GM12891 (cell line): ENCODE measurements at places on chromosomes 3 and 15.

DNA sequence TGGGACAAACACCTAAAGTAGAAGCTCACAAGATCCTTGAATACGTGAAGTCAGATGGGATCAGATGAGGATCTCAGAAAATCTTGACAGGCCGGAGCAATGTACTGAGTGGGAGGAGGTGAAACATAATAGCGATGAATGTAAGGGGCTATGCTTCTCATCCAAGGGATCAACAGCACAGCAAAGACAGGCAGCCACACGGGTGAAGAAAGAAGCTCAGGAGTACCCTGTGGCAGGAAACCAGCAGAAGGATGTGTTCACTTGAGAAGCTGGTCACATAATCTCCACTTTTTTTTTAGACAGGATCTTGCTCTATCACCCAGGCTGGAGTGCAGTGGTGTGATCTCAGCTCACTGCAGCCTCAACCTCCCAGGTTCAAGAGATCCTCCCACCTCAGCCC lies 92.4 kb downstream of the MEGF11 start:
- no peak for DNase-seq

DNA sequence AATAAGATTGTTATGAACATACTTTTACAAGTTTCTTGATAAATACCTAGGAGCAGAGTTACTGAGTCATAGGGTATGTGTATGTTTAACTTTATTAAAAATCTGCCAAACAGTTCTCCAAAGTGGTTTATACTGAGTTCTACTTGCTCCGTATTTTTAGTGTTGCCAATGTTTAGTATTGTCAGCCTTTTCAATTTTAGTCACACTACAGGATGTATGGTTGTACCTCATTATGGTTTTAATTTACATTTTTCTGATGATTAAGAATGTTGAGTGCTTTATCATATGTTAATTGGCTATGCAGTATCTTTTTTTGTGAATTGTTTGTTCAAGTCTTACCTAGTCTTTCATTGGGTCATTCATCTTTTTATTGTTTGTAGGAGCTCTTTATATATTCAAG lies 4.3 kb downstream of the TMOD3 start:
- DNase-seq: no peak

DNA sequence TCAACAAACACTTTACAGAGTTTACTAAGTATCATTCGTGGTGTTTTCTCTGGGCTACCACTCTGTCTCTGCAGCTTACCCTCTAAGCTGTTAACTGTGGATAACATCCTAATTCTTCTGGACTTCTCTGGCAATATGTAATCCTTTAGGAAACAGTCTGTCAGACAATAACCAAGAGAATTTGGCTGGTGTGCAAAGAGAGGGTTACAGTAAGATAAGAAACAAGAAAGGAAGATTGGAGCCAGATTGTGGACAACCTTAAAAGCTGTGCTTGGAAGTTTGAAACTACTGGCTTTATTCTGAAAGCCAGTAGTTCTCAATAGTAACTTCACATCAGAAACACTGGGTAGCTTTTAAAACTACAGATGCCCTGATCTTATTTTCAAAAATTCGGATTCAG lies 778 bp downstream of the ARL6 start:
- no peak for DNase-seq

DNA sequence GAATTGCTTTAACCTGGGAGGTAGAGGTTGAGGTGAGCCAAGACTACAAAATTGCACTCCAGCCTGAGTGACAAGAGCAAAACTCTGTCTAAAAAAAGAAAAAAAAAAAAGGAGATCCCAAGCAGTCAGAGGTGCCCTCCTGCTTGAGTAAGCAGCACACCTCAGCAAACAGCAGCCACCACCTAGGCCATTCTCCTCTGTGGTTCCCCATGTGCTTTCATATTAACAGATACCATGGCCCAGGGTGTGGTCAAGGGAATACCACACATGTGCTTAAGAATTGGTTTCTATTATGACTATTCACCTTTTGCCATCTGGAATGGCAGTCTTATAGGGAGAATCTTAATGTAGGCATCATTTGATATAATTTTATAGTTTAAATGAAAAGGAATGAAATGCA lies 24.7 kb upstream of the CSPG5 start:
- DNase-seq: no peak

GRCh38 chr15:92807971-92808571 lies 92.1 kb upstream of the CHD2 start:
- no peak for DNase-seq

DNA sequence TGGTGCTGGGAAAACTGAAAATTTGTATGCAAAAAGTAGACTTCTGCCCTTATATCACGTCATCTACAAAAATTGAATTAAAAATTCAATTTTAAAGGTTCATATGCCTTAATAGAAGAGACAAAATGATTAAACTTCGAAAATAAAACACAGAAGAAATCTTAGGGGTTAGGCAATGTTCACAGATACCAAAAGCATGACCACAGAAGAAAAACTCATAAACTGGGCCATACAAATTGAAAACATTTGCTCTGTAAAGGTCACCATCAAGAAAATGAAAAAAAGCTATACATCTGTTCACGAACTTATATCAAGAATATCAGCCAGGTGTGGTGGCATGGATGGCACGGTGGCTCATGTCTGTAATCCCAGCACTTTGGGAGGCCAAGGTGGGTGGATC lies 245.1 kb downstream of the PCCB start:
- DNase-seq: no peak

- DNase-seq: no peak
Observed at GRCh38 chr3:120477781-120478180, 27.0 kb upstream of the FSTL1 start.

DNA sequence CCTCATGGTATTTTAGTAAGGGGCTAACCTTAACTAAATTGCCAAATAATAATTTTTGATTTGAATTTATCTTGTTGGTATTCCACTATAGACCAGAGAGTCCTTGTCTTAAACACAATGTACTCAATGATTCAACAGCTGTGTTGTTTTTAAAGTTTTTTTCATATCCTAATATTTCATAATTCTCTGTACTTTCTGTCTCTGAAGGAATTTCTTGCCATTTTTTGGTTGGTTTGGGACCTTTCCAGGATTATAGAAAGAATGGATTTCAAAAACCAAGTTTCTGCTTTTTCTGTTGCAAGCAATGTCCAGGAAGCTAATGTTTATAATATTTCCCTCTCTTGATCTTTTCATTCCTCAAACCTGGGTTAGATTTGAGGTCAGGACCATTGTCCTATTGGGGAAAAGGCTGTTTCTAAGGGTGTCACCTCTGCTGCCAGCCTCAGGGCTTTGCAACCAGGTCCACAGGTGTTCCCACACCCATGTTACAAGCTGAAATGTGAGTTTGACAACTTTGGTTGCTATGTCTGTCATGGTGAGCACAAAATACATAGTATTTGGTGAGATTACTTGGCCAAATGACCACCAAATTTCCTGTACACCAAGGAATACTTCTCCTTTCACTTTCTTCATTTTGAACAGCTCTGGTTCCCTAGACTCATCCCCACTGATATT lies 363.7 kb upstream of the RGMA start:
- no peak for DNase-seq

DNA sequence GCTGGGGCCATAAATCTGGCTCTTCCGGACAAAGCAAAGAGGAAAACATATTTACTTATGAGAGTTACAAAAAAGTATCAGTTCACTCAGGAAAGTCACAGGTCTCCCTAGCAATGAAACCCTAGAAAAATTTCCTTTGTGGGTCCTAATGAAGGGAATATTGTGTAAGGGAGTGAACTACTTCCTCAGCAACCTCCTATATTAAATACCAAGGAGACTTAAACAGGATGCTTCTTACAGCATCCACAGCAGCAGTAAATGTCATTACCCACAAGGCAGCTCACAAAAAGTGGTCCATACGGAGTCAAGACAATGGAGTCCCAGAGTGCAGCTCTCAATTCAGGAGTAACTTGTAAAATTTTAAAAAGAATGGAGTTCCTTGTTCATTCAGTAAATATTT lies 14.9 kb upstream of the SLC24A5 start:
- no peak for DNase-seq

DNA sequence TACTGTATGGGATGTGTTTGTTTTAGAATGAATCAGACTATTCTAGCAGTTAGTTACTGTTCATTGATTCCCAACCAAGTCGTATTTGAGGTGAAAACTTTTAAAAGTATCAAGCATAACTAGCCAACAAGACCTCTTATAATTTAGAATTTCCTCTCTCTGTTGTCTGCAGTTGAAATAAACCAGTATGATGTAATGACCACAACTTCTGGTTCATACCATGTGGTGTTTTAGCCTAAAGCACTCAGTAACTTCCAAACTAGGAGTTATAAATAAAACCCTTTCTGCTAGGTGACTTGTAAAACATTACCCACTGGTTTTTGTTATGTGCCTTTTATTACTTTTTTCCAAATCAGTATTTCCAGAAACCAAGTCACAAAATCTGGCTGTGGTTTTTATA lies 19.8 kb upstream of the P2RY12 start:
- DNase-seq: no peak

GRCh38 chr3:176814285-176814684 lies 383.0 kb downstream of the TBL1XR1 start:
- peak; percentile 25 for DNase-seq

- DNase-seq: no peak
Observed at GRCh38 chr3:76673171-76673570, 366.7 kb upstream of the ROBO2 start.

DNA sequence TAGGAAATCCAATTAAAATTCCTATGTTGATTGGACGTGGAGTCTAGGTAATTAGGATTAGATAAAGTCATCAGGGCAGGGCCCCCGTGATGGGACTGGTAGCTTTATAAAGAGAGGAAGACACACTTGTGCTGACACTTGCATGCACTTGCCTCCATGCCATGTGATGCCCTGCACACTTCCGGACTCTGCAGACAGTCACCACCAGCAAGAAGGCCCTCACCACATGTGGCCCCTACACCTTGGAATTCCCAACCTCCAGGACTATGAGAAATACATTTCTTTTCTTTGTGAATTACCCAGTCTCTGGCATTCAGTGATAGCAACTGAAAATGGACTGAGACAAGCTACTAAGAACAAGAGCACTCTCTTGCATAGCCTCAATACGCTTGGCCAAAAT lies 90.6 kb downstream of the CRYGS start:
- no peak for DNase-seq

- no peak for DNase-seq
Observed at GRCh38 chr3:106371971-106372805, 503.4 kb upstream of the CBLB start.

GRCh38 chr3:114022145-114022802 lies 34.1 kb downstream of the CCDC191 start:
- no peak for DNase-seq

DNA sequence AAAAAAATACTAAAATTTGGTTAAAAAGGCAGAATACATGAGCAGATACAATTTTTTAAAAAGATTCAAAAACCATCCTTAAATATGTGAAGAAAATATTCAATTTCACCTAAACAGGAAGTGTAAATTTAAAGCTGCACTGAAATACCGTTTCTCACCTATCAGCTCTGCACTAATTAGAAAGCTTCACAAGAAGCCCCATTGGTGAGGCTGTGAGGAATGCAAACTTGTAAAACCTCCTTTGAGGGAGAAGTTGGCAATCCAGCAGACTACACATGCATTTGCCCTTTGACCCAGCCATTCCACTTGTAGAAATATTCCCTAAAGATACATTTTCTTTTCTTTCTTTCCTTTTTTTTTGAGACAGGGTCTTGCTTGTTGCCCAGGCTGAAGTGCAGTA lies 18.8 kb downstream of the BLM start:
- no peak for DNase-seq

GRCh38 chr15:89368566-89369223 lies 34.1 kb upstream of the POLG start:
- DNase-seq: no peak

DNA sequence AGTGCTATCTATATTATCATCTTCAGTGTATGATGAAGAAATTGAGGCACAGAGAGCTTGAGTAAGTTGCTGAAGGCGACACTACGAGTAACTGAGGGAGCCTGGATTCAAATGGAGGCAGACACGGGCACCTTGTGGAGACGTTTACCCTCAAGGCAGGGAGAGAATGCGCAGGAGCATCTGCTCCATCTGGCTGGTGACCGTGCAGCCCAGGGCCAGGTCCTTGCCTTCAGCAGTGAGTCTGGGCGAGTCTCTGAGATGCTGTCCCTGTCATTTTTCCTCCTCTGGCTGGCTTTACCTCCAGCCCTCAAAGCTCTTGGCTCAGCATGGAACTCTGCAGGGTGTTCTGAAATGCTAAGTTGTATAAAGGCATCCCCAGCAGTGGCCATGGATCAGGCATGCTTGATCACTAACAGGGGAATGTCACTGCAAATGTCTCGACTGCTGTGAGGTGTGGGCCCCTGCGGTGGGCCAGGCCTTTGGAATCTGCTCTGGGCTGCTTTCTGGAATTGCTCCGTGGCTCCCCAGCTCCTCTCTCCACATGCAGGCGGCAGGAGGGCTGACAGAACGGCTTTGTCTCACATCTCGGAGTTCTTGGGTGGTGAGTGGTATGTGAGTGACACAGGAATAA lies 19.7 kb downstream of the SPSB4 start:
- DNase-seq: no peak

GRCh38 chr3:39021029-39021428 lies 30.7 kb downstream of the SCN11A start:
- DNase-seq: no peak

- DNase-seq: no peak
Observed at GRCh38 chr3:71103430-71103921, 480.1 kb downstream of the FOXP1 start.

DNA sequence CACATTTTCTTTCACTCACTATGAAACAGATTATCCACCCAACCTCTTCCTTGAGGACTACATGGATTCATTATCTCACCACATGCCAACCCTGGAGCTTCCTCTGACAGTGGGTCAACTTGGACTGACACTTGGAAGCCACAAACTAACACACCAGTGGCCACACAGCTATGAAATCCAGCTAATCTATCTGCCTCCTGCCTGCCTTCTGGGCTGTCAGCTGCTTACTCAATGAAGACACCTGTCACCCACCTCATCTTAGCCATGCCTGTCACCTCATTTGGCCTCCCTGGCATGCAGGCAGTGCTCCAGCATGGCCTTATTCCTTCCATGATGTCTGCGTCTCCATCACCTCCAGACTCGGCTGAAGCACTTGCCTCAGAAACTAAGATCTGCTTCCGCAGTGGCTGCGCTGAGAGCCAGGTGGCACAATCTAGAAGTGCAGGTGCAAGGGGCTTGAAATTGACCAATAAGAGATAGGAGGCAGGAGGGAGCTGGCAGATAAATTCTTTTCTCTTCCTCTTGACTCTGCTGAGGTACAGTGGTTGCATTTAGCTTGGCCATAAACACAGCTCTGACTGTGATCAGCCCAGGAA lies 105.2 kb upstream of the RNF7 start:
- no peak for DNase-seq

DNA sequence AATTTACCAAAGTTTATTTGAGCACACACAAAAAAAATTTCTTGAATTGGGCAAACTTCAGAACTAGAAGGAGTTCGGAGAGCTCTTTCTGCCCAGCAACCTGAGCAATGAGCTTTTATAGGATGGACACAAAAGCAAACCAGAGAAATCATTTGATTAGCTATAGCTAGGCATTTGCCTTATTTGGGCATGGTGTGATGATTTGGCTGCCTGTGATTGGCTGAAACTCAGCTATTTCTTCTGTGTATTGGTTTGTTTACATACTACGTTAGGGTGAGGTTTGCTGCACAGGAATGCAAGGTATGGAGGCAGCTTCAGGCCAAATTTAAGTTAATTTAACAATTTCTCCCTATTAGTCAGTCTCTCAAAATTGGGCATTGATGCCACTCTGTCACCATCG lies 65.1 kb downstream of the NEK11 start:
- no peak for DNase-seq

- DNase-seq: no peak
Observed at GRCh38 chr3:135083756-135084155, 288.7 kb downstream of the EPHB1 start.

- no peak for DNase-seq
Observed at GRCh38 chr3:31947162-31947561, 33.9 kb downstream of the OSBPL10 start.
